ENCODE measurements at places on chromosomes 16 and 17.
A peak's percentile ranks its signal among the peaks of the same experiment; 100 is the strongest.

- no peak for DNase-seq
Observed at GRCh38 chr17:72654706-72655105, 437.8 kb downstream of the SLC39A11 start.

DNA sequence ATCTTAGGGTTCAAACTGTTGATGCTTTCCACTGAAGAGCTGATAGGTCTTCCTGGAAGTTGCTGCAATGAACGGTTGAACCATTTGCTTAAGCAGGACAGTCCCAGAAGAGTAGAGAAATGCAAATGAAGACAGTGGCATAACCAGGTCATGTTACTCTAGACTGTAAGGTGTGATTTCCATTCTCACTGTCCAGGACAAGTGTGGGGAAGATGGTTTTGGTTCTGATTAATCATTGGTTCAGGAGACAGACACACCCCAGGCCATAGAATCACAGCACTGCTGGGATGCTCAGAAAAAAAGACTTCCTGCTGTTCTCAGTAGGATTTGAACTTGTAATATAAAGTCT, 34.8 kb upstream of the XYLT2 start:
- DNase-seq: no peak

- DNase-seq: no peak
Observed at GRCh38 chr16:85396879-85397871, 215.9 kb upstream of the GSE1 start.

DNA sequence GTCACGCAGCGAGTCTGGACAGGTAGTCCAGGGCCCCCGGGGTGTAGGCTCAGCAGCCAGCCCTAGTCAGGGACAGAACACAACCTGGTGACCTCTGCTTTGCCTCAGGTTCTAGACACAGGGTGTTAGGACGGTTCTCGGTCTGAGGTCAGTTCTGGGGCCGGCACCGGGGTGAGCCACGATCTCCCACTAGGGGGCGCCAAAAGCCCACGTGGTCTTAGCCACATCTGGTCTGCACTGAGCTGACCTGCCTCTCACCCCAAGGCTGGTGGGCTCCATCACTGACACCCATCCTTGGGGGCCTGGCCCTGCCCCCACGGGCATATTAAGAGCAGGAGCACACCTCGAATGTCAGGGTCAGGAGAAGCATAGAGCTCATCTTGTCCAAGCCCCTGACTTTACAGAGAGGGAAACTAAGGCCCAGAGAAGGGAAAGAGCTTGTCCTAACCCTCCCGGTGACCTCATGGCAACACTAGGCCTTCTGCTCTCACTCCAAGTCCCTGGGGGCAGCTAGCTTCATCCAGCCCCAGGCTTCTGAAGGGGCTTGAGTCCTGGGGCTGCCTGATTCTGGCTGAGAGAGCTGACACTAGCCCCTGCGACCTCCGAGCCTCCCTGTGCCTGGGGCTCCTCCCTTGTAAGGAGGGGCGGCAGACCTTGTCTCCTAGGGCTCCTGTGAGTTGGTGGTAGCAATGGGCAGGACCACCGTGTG, 9.0 kb downstream of the SLC5A10 start:
- DNase-seq: peak; percentile 79

GRCh38 chr17:46773221-46773605, 45.3 kb downstream of the WNT3 start:
- no peak for DNase-seq

DNA sequence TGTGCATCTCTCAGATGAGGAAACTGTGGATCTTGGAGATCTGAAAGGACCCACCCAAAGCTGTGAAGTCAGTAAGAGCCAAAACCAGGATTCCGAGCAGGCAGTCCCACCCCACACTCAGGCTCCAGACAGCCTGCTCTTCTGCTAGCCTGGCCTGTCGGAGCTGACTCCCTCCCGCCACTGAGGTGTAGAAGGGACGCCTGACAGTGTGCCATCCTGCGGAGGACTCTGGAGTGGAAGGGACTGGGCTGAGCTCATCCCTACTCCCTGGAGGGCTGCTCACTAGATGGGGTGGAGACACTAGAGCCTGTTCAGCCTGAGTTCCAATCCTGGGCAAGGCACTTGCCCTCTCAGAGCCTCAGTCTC, 36.0 kb downstream of the WFDC1 start:
- DNase-seq: no peak

DNA sequence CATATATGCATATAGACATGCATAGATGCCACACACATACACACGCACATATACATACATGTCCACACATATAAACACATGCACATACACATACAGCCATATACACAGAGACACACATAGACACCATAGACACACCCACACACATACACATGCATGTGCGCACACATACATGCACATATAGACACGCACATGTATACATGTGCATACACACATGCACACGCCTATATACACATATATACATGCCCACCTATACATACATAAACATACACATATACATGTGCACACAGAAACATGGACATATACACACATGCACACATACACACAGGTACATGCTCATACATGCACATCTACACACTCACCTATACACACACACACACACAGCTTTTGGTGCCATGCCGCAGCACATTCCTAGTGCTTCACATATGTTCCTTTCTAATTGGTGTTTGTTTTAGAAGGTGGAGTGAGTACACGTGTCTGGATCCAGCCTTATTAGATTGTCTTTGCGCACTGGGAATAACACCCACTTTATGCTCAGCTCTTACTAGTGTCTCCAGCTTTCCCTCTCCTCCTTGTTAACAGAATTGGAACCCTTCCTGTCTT, 198.0 kb downstream of the RPTOR start:
- no peak for DNase-seq

GRCh38 chr17:69936996-69937395, 138.0 kb upstream of the KCNJ16 start:
- no peak for DNase-seq

- no peak for DNase-seq
Observed at GRCh38 chr17:66126231-66126630, 65.7 kb downstream of the CEP112 start.

DNA sequence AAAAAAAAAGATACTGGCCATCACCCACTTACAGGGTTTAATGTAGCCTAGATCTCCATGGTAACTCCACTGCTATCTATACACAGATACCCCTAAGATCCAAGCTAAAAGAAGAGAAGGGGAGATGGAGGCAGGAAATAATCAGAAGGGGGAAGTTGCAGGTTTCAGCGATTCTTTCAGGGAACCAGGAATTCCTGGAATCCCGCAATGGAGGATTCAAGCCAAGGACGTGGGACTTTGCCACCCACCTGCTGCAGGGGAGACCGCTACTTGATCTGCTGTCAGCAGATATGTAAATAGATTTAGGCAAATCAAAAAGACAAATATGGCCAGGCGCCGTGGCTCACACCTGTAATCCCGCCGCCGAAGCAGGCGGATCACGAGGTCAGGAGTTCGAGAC, 121.1 kb downstream of the AIPL1 start:
- no peak for DNase-seq

All from neuronal stem cell (in vitro differentiated cells).